GM12865 (cell line): ENCODE measurements at places on chromosomes 5 and 9.

DNA sequence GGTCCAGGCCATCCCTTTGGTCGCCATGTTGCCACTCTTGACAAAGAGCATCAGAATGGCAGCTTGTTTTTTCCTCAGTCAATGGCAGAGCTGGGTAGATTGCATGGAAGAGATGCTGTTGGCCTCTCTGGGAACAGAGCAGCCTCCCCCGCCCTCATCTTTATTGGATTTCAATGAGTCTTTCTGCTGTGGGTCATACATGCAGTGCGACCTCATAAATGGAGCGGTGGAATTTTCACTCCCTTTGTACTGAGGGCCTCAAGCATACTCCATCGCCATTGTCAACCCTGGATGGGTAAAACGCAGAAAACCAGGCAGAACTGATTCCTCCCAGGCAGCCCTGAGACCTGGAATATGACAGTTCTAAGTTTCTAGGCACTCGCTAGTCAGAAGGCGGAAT lies 71.8 kb downstream of the ZNF618 start:
- DNase-seq, result no peak

DNA sequence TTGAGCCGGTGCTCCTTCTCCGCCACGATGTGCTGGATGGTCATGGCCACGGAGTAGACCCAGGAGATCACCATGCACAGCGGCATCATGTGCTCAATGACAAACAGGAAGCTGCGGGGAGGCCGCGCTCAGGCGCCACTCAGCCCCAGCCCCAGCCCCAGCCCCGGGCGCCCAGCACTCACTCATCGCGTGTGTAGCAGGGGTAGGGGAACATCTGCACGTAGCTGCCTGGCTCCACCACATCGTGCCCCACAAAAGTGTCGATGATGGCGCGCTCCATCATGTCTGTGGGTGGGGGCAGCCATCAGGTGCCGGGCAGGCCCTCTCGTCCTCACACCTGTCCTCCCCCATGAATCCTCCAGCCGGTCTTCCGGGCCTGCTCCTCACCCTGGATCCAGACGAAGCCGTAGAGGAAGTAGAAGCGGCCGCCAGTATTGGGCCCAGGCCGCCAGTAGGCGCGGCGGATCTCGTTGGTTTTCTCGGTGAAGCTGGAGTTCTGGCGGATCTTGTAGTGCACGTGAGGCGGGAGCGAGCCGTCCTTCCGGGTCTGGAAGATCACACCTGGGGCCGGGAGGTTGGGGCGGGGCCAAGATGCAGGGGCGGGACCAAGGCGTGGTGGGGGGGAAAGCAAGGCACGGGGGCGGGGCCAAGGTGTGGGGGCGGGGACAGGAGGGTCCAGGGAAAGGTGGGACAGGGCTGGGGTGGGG lies 10.1 kb downstream of the ABCA2 start:
- DNase-seq, result no peak

DNA sequence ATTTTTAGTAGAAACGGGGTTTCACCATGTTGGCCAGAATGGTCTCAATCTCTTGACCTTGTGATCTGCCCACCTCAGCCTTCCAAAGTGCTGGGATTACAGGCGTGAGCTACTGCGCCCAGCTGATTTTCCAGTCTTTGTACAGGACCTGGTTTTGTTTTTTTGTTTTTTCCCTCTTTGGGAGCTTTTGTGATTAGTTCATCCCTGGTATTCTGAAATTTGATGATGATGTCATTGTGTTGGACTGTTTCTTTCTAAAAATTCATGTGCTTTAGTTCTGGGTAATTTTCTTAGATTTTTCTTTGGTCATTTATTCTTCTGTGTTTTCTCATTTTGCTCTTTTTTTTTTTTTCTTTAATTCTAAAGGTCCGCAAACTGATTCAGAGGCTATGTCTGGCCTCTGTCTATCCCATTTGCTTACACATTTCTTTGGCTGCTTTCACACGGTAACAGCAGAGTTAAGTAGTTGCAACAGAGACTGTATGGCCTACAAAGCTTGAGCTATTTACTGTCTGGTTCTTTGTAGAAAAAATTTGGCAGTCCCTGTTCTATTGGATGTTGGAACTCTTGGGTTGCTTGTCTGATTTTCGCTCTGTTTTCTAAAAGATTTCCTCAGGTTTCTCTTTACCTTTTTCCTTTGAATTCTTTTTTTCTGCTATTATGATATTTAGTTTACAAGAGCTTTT lies 24.8 kb downstream of the STX17 start:
- DNase-seq, result no peak

DNA sequence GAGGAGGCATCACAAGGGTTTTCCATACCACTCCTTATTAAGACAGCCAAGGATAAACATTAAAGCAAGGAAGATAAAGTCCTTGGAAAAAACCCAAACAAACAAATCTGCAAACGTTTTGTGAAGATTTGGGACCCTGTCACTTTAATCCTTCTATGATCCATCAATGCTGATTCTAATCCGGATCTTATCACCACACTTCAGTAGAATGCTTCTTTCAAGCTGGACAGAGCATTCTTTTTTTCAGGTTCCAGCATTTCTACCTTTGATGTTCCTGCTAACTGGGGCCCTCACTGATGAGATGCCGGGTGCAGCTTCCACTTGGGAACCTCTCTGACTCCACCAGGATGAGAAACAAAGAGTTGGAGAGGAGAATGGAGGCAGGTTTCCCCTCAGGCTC lies 132.8 kb upstream of the SHB start:
- DNase-seq, result no peak
